ENCODE measurements at places on chromosomes 7 and 10.
A peak's percentile ranks its signal among the peaks of the same experiment; 100 is the strongest.

- DNase-seq = no peak
Observed at GRCh38 chr10:18710201-18710653, 51.0 kb downstream of the ARL5B start.

GRCh38 chr10:110494532-110494931 lies 3.2 kb upstream of the DUSP5 start:
- no peak for DNase-seq

DNA sequence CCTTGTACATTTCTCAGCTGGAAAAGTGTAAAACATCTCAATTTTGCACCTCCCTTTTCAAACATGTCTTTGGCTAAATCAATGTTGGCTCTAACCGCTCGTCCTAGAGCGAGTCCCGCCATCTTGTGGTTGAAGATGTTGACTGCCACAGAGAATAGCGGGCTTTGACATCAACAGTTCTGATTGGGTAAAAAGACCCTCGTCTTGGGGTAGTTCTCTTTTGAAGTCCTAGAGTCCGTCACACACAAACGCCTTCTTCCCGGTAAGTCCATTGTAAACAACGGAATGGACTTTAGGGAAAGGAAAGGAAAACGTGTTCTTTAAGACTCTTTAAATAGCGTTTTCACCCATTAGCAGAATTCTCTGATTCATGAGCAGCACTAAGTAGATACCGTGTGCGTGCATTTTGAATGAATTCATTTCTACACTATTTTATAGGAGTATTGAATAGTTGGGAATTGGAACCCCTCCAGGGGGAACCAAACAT lies 452 bp upstream of the RPP30 start:
- DNase-seq = peak; percentile 36

- DNase-seq = no peak
Observed at GRCh38 chr7:68718097-68718551, 880.2 kb upstream of the AUTS2 start.

DNA sequence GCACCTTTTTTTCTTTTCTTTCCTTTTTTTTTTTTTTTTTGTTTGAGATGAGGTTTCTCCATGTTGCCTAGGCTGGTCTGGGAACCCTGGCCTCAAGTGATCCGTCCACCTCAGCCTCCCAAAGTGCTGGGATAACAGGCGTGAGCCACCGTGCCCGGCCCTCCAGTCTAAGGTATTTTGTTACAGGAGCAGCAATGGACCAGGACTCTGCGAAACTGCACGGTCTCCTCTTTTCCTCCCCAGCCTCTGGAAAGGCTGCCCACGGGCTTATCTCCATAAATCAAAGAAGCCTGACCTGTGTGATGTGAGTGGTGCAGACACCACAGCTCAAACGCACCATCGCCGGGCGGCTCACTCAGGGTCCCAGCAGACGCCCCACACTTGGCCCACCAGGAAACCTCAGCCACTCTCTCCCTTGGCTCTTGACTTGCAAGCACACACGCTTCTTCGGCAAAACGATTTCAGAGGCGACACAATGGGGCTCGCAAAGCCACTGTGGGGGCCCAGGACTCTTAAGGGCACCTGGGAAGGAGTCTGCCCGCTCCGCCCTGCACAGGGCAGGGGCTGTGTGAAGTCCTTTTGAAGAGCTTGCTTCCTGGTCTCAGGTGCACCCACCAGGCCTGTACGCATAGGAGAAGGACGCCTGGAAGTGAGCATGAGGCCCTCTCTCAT lies 20.6 kb downstream of the WDR86 start:
- DNase-seq = no peak

GRCh38 chr7:47714669-47715607 lies 133.0 kb upstream of the TNS3 start:
- DNase-seq = no peak

DNA sequence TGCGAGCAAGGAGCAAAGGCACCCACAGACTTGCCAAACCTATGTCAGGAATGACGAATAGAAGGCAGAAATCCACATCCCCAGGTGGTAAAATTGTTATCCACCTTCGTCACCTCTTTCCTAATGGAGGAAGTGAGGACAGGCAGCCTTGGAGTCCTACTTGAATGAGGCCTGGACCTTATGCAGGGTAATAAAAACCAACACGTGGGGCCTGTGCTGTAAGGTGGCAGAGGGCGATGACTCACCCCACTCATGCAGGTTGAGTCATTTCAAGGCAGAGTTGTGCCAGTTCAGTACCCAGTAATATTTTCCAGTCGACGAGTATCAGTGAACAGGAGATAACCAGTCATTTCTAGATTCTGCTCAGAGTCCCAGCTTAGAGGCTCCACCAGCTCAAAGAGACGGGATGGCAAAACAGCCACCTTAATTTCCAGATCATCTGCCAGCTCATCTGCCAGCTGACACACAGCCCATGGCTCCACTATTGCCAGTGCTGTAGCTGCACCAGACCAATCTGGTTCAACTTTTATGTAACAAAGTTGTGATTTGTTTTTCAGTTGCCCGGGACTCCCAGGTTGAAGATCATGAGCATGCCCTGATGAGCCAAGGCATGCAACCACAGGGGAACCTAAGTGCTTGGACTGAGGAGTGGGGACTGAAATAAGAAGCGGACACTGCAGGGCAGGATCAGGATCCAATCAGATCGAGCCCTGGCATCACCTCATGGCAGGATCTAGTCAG lies 176.2 kb upstream of the ITGB1 start:
- no peak for DNase-seq

GRCh38 chr7:36210291-36210922 lies 57.4 kb downstream of the EEPD1 start:
- DNase-seq = no peak

DNA sequence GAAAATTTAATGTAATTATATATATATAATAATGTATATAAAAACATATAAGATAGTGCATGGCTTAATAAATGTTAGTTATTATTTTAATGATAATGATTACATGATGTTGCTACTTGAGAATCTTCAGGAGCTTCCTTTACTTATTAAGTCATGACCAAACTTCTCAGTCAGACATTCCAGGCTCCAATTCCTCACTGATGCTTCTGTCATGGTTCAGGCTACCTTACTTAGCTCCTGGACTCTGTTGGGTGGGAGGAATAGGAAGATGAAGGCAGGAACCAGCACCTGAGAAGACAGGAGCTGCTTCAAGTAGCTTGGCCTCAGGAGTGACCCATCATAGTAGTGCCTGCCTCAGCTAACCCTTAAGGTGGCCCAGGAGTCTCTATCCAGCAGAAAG lies 55.0 kb upstream of the EEPD1 start:
- DNase-seq = no peak

- no peak for DNase-seq
Observed at GRCh38 chr7:66539902-66540375, 88.7 kb upstream of the KCTD7 start.

DNA sequence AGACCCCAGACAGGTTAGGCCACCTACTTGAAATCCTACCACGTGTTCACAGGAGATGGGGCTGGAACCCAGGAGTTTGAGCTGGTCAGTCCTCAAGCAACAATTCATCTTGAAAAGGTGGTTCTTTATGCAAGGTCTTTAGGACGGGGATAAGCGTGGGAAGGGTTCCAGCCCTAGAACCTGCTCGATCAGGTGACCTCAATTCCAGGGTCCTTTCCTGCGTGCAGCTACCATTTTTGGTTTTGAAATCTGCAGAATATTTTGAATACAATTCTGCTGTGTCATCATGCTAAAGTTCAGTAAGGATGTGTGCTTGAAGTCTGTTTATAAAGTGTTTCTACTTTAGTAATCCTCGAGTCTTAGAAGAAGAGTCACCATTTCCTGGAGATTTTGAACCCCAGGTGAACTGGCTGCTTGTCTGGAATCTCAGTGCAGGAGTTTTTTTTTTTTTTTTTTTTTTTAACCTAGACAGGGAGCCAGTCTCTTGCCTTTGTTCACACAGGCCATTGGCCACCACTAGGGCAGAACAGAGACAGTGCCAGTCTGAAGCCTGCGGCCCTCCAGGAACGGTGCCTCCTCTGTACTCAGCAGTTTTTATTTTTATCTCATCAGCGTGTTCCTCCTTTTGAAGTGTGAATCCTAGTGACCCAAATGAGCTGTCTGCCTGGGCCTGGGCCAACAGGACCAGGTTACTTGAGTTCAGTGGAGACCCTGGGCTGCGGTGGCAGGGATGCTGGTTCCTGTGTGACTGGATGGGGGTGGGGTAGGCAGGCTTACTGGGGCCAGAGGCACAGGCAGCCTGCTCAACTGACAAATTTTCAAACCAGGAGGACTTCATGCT lies 54.6 kb downstream of the EEPD1 start:
- DNase-seq = no peak

- no peak for DNase-seq
Observed at GRCh38 chr7:101161692-101162471, 3.5 kb downstream of the VGF start.

- DNase-seq = no peak
Observed at GRCh38 chr7:150738591-150739001, 1.4 kb downstream of the GIMAP5 start.

- DNase-seq = no peak
Observed at GRCh38 chr7:16465469-16466361, at the start of gene SOSTDC1. Gene SOSTDC1 (minus strand): TSS chr7:16465738. CDS start chr7:16465668, 70 bp downstream.

- no peak for DNase-seq
Observed at GRCh38 chr7:47295606-47296005, 286.3 kb downstream of the TNS3 start.

DNA sequence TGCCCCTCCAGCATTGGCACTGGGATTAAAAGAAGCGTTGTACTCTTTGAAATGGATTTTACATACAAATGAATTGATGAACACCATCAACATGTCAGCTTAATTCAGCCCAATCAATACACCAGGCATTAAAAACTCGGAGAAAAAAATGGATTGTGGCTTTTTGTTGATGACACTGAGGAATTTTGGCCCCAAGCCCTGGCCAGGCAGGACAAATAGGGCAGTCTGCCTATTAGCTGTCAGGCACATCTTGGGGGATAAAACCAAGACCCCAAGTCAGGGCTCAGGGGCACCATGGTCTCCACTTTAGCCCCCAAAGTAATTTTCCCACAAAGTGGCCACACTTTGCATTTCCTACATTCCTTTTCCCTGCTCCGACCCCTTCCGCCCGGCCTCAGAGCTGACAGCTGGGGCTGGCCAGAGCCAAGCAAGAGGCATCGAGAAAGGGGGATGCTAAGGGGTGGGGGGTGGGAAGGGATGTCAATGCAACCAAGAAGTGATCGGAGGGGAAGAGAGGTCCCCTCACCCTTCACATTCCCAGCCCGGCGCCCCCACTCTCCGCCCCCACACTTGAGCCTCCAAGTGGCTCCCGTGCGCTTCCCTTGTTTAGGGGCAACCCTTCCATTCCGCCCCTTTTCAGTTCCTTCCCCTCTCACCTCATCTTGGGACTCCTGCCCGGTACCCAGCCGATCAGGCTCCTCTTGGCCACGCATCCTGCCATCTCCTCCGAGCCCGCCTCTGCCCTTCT lies 711 bp downstream of the HIP1 start:
- no peak for DNase-seq

GRCh38 chr10:3480990-3481315 lies 304.1 kb downstream of the KLF6 start:
- DNase-seq = no peak

DNA sequence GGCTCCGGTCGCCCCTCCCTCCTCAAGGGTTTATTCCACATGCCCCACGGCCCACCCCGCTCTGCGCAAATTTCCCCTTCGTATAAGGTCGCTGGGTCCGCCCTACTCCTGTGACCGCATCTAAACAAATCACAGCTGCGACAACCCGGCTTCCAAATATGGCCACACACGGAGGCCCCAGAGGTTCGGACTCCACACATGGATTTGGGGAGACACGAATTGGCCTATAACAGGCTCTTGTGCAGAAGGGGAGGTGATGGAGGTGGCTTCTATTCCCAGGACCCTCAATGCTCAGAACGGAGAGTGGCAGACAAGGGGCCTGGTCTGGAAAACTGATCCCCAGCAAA lies 90.1 kb downstream of the FOXL3 start:
- DNase-seq = no peak

GRCh38 chr10:124642088-124642710 lies 102.0 kb downstream of the FAM53B start:
- DNase-seq = no peak

GRCh38 chr10:70272925-70273316 lies 10.9 kb downstream of the NPFFR1 start:
- no peak for DNase-seq

DNA sequence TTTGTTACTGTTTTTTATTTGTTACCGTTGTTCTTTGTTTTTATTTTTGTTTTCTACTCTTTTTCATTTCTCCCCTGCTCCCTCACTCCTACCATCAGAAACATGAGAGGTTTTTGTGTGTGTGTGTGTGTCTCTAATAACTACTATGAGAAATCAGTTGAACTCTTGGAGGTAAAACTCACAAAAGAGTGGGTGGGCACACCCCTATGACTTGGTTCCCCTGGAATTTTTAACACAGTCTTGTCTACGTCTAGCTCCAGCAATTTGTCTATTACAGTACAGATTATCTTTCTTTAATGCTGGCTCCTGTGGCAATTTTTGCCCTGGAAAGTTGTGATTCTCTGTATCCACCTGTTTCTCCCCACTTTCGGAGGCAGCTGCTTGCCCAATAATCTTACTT lies 56.2 kb downstream of the AOAH start:
- DNase-seq = no peak

DNA sequence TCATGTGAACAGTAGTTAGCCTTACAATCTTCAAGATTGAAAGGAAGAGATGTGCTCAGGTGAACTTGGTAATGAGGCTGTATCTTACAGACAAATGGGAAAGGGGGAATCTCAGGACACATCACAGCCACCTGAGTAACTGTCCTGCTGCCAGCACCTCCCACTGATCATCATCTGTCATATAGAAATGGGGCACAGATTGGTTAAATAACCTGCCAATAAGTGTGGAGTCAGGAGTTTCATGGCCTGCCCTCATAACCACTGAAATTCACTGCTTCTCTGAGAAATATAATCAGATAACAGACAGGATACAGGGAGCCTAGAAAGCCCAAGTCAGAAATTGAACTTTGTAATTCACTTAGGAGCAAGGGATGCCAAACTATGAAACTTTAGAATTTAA lies 64.9 kb upstream of the TAS2R16 start:
- no peak for DNase-seq

DNA sequence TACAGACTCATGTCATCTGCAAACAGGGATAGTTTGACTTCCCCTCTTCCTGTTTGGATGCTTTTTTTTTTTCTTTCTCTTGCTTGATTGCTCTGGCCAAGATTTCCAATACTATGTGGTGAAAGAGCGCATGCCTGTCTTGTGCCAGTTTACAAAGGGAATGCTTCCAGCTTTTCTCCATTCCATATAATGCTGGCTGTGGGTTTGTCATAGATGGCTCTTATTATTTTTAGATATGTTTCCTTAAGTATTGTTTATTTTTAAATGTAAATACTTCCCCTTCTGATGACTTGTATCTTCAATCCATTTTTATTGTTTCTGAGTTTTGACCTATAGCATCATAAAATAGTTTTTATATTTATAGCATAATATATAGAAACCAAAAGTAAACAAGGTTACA lies 17.9 kb downstream of the FAM237B start:
- no peak for DNase-seq

Data from inflammatory macrophage treated with lipopolysaccharide for 1 hour (primary cell).